ENCODE measurements at places on chromosomes 4 and X.

- no peak for DNase-seq
Measured at GRCh38 chr4:77159806-77160205, 2.8 kb downstream of the CCNG2 start.

DNA sequence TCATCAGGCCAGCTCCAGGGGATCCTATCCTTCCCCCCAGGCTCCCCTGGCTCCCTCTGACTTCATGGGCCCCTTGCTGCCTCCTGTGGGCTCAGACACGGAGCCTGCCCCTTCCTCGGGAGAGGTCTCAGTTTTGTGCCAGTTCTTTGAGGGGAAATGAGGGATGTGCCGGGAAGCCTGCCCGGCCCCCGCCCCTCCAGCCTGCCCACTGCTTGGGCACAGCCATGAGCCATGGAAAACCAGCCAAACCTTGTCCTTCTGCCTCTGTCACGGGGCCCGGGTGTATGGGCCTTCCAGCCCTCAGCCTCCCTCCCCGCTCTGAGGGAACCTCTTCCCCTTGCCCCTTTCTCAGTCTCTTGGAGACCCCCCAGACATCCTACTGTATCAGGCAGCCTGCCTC, 6.8 kb downstream of the BGN start:
- no peak for DNase-seq

GRCh38 chr4:76585272-76585671, 150.2 kb downstream of the SHROOM3 start:
- no peak for DNase-seq

DNA sequence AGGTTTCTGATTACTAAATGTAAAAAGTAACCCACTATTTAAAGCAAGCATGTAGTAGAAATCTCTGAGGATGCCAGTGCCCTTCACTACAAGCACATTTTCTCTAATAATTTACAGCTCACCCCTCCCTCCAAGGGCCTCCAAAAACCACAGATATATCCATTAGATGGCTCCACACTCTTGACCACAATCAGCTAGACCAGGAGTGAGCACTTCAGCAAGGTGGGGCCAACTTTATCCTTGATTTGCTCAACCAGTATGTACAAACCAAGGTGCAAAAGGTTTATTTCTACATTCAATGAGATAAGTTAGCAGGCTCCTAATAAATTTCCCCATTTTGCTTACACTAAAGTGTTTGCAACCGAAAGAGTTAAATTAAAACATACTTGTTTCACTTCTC, 35.8 kb downstream of the RFC1 start:
- no peak for DNase-seq

GRCh38 chrX:16394290-16394689, 227.0 kb downstream of the MAGEB17 start:
- DNase-seq: no peak

GRCh38 chr4:8694651-8695151, 102.1 kb downstream of the CPZ start:
- DNase-seq: no peak

GRCh38 chr4:153260132-153260531, 55.9 kb downstream of the TRIM2 start:
- DNase-seq: no peak

DNA sequence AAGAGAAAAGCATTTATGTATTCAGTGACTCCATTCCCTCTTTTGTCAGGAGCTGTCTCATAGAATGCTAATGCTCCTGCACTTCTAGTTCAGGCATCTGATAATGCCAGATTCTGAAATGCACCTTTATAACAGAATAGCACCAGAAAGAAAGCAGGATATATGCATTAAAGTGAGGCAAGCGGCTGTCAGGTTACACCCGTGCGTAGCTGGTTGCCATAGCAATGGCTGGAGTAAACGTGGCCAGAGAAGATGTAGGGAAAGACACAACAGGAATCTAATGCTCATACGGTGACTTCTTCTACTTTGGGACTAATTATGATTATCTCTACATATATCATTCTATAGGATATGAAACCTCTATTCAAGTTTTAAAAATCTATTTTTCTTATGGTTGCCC, 5.9 kb downstream of the EMCN start:
- no peak for DNase-seq

DNA sequence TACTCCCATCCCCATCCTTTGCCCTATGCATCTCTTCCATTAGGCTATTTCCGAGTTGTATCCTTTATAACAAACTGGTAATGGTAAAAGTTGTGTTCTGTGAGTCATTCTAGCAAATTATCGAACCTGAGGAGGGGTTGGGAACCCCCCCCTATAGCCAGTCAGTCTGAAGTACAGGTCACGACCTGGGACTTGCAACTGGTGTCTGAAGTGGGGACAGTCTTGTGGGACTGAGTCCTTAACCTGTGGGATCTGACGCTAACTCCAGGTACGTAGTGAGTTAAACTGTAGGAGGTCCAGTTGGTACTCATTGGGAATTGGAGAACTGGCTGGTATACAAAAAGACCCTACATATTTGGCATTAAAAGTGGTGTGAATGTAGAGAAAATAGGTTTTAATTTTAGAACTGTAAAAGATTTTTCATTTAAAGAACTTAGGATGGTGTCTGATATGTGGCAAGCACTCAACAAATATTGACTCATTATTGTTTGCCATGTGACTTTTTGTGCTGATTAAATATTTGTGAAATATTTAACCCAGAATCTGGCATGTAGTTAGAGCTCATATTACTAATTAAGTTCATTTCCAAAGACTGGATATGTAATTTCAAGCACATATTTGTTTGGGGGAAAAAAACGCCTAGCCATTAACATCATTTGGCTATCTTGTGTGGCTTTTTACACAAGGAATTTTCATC, 50.7 kb downstream of the CHST7 start:
- DNase-seq: no peak

DNA sequence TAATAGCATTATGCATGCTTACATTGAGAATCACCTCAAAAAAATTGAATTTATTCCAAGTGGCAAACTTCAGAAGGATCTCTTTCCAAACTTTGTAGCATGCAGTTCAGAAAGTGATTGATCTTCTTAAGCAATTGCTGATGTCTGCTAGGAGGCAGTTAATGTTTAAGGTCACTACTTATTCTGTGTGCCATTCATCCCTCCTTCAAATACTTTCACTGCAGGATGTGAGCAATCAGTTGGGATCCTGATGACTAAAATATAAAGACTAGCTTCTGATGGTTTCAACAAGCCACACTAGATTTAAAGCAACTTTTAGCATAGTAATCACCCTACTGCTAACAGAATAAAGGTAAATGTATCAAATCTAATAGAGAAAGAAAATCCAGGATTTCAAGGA, 414.1 kb downstream of the ADGRL3 start:
- no peak for DNase-seq

Measured in activated CD4-positive, alpha-beta T cell treated with anti-CD3 and anti-CD28 coated beads, Interleukin-2, amount 50 U/mL, for 16 hours (primary cell).